Activated B cell treated with CpG ODN at 0.5 μM for 24 hours (primary cell): ENCODE measurements at places on chromosomes 16 and 17. TPM values are rescaled to one million over a fixed set of nuclear protein-coding genes. Genes with fewer than 3 reads are reported as not detected.

GRCh38 chr16:8372141-8372540 is 218.2 kb downstream of the TMEM114 start:
- no peak for DNase-seq

DNA sequence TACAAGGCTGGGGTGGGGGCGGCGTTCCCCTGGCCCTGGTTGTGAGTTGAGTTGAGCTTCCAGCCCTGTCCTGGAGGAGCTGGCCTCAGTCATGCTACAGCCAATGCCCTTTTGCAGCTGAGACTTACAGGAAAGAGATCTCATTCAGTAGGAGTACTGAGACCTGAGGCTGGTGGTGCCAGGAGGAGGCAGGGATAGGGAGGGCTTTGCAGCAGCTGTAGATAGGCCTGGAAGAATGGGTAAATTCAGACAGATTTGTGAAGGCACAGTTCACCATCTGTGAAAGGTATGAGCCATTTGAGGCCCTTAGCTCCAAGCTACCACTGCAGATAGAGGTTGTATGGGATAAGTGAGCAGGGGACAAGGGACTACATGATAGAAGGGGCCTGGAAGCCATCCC is 5.6 kb downstream of the STX4 start:
- DNase-seq, result no peak

DNA sequence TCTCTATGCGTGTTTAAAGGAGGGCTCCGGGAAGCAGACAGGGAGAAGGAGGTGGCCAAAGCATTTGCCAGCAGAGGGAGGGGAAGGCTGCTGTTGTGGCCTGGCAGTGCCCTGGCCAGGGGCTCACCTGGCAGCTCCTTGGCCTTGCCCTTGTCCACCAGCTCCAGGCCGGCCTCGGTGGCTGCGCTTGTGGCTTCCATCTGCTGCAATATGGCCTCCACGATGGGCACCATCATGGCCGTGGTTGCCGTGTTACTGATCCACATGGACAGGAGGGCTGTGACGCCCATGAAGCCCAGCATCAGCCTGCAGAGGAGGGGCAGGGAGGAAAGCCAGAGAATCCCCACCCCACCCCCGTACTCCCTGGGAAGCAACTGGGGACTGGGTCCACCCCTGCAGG is 9.4 kb downstream of the SLC13A5 start:
- DNase-seq, result no peak

DNA sequence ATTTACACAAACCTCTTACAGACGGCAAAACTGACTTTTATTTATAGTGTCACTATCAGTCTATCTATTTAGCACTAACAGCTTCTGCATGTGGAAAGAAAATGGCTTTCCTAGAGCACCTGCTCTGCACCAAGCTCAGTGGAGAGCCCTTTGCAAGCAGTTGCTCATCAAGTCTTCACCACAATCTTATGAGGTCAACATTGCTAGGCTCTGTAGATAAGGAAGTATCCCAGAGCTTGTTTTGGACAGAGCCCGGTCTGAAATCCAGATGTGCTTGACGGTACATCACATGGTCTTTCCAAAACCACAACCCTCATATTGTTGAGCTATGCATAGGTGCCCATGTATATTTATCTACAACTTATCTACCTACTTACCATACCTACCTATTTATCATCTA is 572.7 kb upstream of the CDH5 start:
- DNase-seq, result no peak

DNA sequence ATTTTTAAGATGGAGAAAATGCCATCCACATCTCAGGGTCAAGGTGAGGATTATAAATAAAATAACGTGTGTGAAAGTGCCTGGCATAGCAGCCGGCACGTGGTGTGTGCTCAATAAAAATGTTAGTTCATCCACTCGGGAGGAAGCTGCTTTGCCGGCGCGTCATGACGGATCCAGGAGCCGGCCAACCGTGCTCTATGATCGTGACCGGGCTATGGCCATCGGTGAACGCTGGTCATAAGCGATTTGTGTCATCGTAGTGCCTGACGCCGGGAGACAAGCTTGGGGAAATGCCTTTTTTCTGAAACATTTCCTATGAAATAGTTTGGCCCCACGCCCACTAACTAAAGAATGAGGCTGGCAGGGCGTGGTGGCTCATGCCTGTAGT is 74.0 kb downstream of the CMC2 start:
- DNase-seq, result no peak

DNA sequence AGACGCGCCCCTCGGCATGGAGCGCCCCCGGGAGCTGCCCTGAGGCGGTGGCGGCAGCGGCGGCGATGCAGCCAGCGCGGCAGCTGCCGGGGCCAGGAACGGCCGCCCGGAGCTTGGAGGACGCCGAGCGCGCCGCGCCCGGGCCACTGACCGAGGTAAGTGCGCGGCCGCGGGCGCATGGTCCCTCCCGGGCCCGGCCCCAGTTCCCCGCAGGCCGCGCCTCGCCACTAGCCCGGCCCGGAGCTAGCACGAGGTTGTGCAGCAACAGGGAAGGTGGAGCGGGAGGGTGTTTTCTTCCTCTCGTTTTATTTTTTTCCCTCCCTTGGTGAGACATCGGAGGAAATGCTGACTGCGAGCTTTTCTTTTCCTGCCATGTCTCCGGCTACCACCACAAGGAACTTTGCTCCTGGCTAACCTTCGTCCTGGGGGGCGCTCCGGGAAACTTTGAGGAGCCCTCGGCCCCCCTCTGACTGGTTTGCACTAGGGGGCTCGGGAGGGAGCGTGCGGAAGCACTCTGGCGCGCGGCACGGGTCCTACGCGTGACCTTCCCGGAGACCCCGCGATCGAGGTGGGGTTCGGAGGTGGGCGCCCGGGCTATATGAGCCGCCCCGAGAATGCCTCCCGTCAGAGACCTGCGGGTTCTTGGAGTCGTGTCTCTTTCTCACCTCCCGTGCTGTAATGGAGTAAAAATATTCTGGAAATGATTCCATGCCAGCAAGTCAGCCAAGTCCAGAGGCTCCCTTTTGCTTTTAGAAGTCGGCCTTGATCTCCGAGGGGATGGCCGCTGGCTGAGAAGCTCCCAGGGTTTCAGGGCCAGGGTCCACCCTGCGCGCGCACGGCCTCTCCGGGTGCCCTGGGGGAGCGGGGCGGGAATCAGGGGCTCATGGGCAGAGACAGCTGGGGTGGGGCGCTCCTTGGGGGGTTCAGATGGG is 868 bp downstream of the KCNJ12 start:
- no peak for DNase-seq

Gene ZNF689
- 10.1 and 11.6 TPM in 2 replicates for total RNA-seq

Gene OVCA2
- 29.4 and 31.2 TPM in 2 replicates for total RNA-seq

Gene NUP85
- total RNA-seq, result 103 and 107 TPM in 2 replicates

Gene SLC13A2
- not detected in 2 replicates for total RNA-seq

Gene TMEM88
- 3.2 and 7.1 TPM in 2 replicates for total RNA-seq

Gene CCL17
- 6.7 and 7.0 TPM in 2 replicates for total RNA-seq

Gene CDH3
- not detected in 2 replicates for total RNA-seq

Gene CHD9NB
- not detected in 2 replicates for total RNA-seq

Gene CACNG5
- not detected in 2 replicates for total RNA-seq

Gene MXRA7
- 13.5 and 13.8 TPM in 2 replicates for total RNA-seq

Gene DHRS11
- 5.7 and 7.7 TPM in 2 replicates for total RNA-seq
